ENCODE measurements at places on chromosomes 1 and 21.

DNA sequence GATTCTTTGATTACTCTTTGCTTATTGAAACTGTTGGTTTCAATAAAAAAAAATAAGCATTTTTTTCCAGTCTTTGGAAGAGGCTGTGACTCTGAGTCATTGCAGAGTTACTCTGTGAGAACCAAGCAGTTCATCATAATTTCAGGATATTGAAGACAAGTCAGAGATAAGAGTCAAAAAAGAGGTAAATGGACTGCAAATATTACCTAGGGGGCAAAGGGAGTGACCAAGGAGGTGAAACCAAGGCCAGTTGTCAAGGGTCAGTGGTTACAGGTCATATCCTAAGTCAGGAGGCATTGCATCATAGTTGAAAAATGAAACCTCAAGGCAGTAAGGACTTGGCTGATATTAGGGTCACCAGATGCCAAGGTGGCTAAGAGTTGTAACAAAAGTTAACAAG is 597.1 kb upstream of the USP24 start:
- DNase-seq = no peak

DNA sequence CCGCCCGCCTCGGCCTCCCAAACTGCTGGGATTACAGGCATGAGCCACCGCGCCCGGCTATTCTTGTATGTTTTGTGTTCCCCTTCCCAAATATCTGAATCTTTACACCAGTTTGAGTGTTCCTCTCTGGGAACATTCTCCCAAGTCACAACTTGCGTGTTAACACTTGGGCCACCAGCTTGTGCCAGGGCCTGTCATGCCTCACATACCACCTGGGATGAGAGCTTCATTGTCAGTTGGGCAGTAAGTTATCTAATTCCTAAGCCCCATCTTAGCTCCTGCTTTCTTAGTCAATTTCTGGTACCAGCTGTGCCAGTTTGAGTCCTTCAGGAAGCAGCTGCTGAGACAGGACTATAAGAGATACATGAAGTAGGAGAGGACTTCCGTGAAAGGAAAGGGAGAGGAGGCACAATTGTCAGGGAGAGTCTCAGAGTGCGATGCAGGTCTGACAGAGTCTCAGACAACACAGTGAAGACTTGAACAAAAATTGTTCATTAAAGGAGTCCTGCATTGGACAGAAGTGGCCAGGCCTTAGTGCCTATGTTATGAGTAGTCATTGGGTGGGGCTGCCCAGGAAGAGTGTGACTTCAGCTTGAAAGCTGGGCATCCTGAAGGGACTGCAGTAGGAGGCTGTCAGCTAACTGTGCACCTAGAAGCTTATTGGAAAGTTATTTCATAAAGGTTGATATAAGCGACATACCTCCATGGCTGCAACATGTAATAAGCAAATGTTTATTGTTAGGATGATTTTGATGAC is 17.3 kb downstream of the ZFYVE9 start:
- no peak for DNase-seq

- DNase-seq = no peak
Observed at GRCh38 chr1:114341299-114341698, 169.7 kb downstream of the TRIM33 start.

DNA sequence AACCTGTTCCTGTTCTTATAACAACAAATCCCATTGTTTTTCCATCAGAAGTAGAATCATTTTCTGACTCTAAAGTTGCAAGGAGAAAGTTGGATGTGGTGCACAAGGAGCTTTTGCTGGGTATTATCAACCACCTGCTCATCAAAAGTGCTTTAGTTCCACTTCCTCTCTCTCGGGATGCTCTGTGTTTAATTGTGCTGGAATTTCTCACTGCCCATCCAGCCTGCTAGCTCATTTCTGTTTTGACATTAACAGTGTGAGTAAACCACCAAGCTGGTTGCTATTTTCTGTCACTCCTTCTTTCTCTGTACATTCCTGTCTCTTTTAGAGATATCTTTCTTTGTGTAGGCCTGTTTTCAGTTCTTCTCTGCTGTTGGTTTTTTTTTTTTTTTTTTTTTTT is 6.0 kb downstream of the KDM4A start:
- DNase-seq = no peak

GRCh38 chr1:210291786-210292230 is 36.9 kb upstream of the HHAT start:
- DNase-seq = no peak

DNA sequence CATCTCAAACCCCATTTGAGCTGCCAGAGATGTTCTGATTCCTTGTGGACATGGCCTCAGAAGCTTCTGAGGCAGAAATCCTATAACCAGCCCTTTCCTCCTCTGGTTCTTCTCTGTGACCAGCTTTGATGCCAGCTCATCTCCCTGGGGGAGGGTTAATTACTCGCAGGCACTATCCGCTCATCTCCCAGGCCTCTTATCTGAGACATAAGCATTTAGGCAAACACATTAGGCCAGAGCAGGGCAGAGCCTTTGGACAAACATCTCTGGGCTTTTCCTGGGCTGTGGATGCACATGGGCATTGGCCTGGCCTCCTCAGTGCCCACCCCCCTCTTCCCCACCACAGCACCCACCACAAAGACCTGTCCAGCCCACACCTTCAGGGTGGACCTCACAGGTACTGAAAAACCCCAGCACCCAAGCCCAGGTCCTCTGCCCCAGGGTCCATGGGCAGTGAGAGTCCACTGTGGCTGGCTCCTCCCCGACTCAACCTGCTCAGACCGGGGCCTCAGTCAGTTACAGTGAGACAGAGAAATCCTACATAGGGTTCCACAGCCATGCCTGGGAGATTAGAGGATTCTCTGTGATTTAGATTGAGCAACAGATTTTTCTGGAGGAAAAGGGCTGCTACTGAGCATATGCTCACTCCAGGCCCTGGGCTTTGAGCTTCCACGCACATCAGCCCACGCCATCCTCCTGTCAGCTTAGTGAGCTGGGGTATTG is 26.9 kb downstream of the IGSF21 start:
- no peak for DNase-seq

GRCh38 chr1:219773775-219774174 is 154.6 kb downstream of the SLC30A10 start:
- DNase-seq = no peak

- no peak for DNase-seq
Observed at GRCh38 chr1:45009956-45010854, 919 bp downstream of the HECTD3 start.

DNA sequence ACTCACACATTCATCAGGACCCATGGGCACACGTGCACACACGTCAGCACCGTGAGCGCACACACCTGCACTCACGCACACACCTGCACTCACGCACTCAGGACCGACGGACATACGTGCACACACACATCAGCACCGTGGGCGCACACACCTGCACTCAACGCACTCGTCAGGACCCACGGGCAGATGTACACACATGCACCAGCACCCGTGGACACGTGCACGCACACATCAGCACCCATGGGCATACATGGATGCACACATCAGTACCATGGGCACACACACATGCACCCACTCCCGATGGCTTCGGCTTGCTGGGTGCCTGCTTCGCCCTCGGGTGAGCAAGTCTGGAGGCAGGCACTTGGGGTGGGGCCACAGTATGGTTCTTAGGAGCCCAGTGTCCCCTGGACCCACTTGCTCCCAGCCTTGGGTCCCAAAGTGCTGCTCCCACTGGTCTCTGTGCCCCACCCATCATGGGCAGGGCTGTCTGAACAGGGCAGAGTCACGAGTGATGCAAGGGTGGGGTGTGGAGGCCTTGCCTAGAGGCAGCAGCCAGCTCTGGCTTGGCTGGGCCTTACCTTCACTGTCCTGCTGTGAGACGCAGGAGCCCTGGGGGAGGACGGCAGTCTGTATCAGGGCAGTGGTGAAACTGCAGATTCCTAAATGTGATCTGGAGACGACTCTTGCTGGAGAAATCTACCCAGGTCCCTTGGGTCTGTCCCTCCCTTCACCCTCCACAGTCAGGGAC is 49.8 kb downstream of the SKI start:
- no peak for DNase-seq

DNA sequence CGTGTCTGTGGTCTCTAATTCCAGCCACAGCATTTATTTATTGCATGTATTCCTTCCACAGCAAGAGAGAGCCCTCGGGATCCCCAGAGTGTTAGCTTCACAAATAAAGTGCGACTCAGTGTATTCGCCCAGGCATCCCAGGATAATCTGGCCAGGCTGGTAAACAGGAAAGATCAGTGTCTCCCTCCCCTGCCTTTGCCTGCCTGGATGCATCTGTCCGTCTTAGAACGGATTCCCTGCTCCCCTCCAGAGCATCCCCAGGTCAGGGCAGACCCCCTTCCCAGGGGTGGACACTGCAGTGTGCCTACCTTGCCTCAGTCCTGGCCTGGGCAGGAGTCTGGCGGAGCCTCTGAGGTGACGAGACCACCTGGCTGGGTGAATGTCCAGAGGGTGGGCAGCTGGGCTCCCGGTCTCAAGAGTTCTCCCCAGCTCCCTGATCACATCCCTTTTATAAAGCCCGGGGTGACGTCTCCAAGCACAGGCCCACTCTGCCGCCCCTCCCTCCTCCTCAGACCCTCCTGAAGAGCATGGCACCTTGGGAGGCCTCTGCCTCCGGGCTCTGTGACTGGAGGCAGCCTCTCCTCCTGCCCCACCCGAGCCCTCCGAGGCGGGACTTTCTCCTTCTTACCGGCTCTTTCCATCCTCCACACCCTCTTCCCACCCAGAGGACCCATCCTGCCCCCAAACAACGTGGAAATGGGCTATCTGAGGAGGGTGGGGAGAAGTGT is at the start of gene KISS1:
TSS of gene KISS1 (minus strand) at position 424 of the 728 bp plus-strand sequence. CDS start 3,615 bp downstream, outside the sequence.
- DNase-seq = no peak

DNA sequence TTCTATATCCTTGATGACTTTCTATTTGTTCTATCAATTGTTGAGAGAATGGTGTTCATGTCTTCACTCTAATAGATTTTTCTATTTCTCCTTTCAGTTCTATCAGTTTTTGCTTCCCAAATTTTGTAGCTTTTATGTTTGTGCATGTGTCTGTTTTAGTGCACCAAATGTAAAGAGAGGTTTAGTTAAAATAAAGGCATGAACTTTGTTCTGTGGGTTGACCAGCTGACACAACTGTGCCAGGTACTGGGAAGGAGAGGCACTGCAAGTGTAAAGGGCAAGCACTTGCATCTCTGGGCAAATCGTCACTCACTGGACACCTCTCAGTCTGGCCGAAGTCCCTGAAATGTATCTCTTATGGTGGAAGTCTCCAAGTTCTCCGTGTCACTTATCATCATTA is 38.6 kb upstream of the ABCD3 start:
- DNase-seq = no peak

GRCh38 chr1:43530483-43531106 is at the start of gene PTPRF:
PTPRF (plus strand) TSS chr1:43530883; CDS start chr1:43545076, 14,193 bp downstream.
- DNase-seq = peak; percentile 74

GRCh38 chr1:154404511-154404931 is 622 bp upstream of the IL6R start:
- no peak for DNase-seq

DNA sequence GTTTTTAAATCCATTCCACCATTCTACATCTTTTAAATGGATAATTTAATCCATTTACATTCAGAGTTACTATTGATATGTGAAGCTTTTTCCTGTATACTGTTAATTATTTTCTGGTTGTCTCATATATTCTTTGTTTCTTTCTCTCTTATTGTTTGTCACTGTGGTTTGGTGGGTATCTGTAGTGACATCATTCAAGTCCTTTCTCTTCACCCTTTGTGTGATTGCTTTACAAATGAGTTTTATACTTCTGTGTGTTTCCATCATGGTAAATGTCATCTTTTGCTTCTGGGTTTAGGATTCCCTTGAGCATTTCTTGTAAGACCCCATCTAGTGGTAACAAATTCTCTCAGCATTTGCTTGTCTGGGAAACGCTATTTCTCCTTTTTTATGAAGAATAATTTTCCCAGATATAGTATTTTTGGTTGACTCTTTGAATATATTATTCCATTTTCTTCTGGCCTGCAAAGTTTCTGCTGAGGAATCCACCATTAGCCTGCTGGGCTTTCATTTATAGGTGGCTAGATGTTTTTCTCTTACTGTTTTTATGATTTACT is 10.2 kb downstream of the LY9 start:
- no peak for DNase-seq

DNA sequence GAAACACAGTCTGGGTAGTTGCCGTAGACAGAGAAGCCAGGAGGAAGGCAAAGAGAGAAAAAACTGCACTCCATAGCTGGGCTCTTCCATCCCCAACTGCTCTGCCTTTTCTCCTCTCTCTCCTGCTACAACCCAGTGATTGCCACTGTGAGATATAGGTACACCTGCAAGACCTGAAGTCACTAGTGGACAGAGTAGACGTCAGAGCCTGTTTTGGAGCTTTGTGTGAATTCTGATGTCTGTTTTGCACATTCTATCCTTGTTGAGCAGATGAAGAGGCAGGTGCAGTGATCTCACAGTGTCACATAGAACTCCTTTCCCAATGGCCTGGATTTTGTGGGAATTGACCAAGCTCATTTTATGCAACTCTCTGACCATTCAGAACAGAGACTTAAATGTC is 2.2 kb downstream of the HAO2 start:
- DNase-seq = no peak

DNA sequence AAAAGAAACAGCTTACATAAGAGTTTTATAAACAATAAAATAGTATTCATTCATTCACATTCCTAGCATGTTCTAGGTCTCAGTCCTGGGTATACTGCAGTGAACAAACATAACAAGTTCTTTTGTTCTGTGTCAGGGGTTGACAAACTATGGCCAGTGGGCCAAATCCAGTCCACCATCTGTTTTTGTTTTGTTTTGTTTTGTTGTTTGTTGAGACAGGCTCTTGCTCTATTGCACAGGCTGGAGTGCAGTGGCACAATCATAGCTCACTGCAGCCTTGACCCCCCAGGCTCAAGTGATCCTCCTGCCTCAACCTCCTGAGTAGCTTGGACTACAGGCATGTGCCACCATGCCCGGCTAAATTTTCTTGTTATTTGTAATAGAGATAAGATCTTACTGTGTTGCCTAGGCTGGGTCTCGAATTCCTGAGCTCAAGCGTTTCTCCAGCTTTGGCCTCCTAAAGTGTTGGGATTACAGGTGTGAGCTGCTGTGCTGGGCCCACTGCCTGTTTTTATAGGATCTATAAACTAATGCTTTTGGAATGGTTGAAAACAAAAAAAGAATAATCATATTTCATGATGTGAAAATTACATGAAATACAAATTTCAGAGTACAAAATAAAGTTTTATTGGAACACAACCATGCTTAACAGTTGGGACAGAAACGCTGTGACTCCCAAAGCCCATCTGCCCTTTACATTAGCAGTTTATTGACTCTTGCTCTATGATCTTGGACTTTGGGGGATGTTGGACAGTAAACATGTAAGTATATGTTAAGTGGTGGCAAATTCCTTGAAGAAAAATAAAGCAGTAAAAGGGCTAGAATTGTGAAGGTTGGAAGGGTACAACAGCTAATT is 17.9 kb downstream of the CAPZA1 start:
- no peak for DNase-seq

DNA sequence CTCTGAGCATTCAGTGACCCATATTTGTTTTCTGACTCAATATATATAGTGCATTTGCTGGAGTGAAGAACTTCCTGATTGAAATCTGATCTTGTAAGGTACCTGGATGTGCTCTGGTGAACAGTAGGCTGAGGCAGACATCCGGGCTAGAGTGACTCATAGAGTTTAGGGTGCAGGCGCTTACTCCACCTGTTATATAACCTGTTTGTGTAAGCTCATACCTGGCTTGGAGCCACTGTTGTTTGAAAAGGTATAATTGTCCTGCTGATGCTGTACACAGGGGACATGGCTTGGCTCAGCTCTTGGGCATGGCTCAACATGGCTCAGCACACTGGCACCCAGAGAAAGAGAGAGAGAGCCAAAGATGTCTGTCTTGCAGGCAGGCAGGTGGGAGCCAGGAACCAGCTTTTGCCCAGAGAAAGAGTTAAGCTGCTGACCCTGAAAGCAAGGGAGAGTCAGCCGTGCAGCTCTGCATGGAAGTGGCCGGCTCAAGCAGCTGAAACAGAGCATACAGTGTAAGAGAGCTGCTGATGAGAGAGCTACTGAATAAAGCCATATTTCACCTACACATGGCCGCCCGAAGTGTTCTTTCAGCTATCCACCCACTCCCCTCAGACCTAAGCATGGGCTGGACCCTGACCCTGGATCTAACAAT is 43.2 kb downstream of the GJA5 start:
- DNase-seq = no peak

All from WTC11 (cell line).